Choroid plexus epithelial cell (primary cell): ENCODE measurements at places on chromosomes 5 and 9.

GRCh38 chr9:83920469-83920926, 734 bp downstream of the KIF27 start:
- peak; percentile 69 for DNase-seq

DNA sequence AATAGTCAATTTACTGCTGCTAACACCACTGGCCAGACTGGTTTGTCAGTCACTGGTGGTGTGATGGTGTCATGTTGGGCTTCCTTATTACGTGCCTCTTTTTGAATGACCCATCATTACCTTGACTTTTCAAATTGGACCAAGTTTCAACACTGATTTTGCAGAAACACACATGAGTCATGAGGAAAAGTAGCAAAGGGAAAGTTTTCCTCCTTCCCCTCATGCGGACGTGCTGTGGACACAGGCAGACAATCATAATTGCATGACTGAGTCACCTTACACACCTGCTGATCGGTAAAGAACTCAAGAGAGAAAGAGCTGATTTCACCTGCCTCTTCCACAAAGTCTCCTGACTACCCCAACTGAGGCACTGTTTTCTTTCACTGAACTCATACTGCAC, 324.5 kb downstream of the ARRDC3 start:
- DNase-seq = no peak

DNA sequence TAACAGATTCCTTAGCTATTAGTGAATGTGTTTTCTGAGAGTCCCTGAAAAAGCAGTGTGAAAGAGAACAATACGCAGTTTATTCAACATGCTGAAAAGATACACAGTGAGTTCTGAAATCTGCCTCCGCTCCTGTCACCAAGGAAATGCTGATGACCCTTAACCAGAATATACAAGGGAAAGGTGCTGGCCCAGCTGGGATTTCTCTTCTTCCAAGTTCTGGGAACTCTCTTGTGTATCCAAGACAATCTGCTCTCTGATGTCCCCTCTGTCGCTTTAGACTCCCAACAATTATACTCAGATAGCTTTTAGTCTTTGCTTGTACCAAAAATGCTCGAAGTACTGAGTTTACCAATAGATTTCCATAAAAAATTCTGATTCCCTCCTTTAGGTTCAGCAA, 214.9 kb downstream of the TMEM167A start:
- no peak for DNase-seq

- no peak for DNase-seq
Observed at GRCh38 chr5:147046281-147046680, 167.7 kb upstream of the PPP2R2B start.

DNA sequence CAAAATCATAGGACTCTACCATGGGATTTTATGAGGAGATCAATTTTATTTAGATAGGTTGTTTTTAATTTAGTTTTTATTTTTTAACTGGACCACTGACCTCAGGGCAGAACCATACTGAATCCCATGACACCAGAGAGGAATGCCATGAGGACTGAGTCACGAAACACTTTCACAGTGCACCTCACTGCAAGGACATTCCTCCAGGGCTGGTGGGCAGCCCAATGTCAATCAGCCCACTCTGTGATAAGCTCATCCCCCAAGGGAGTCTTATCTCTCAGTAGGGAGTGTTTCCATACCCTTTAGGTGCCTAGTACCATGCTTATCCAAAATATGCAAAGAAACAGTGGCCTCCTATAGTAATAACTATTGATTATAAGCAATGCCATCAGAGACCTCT, 224.5 kb upstream of the CDH6 start:
- peak; percentile 45 for DNase-seq

DNA sequence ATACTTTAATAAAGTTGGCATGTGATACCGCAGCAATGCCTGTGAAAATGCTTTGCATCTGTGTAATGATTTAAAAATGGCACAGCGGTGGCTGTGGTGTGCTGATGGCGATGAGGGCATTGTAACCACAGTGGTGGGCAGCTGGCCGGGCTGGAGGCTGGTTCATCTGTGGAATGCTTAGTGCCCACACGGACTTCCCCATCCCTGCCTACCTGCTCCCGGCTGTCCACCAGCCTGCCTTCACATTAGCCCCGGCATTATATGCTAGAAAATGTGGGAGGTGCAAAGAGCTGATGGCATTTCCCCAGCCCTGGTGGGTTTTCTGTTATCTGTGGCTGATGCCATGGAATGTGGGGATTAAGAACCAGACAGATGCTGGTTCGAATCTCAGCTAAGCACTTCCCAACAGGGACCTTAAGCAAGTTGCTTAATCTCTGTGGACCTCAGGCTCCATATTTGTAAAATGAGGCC, 2.9 kb upstream of the NDST1 start:
- no peak for DNase-seq

DNA sequence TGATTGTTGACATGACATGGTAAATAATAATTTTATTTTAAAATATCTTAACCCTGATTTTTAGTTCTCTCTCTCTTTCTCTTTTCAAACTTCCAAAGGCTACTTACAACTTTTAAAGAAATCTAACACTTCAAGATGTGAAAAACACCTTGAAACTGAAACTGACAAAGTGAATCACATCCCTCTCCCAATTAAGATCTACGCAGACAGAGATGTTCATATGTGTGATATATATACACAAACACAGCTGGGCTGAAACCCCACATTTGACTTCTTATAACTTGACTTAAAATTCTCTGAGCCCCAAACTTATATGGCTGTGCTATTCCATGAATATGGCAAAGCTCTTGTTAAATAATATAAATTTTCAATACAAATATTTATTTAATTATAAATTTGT, 261.2 kb upstream of the PTPRD start:
- DNase-seq = no peak

DNA sequence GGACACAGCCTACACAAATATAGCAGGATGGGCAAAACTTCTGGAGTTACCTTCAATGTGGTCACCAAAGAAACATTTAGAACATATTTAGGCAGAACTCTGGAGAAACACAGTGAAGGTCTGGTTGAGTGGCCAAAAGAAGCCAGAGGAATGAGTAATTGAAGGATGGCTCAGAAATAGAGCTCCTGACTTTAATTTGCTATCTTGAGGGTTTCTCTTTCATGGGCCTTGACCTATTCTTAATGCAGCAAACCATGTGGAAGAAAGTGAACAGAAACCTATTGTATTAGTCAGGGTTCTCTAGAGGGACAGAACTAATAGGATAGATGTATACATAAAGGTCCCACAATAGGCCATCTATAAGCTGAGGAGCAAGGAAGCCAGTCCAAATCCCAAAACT, 650.5 kb downstream of the ACTL7B start:
- DNase-seq = no peak

DNA sequence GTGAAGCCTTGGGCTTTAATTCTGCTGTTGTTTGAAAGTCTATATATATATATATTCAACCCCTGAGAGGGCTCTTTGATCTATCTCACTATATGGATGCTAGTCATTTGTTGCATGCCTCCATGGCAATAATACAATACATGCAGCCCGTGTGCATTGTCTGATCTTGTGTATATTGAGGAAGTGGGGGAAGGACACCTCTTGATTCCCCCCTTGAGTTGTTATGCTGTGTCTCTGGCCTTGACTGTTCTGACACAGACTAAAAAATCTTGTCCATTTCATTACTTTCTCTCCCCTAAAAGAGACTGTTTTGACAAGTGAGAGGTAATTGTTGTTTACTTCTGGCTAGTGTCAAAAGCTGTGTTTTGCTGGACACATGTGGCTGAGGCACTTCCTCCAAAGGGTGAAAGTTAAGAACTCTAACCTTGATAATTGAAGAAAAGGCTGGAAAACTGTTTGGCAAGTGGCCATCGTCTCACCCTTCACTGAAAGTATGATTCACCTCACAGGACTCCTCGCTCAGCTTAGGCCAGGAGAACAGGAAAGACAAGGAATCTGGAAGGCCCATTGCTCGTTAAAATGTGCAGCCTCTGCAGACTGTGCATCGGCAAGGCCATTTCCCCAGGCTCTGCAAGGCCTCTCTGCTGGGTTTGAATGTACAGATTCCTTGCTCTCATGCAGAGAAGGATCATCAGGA, 304.0 kb downstream of the PRELID2 start:
- DNase-seq = peak; percentile 82

GRCh38 chr9:120902569-120903535, 23.7 kb downstream of the TRAF1 start:
- DNase-seq = no peak

DNA sequence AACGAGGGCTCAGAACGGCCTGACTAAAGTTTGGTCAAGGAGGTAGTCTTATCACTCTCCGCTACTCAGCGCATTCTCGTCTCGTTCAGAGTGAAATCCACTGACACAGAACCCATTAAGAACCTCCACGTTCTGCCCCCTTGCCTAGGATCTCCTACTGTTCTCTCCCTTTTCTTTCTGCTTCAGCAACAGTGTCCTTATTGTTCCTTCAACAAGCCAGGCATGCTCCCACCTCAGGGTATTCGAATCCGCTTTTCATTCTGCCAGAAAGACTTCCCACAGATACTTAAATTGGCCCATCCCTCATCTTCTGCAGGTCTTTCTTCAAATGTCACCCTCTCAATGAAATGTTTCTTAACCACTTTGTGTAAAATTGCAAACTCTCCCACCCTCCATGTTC, 4.3 kb upstream of the ZNF354C start:
- no peak for DNase-seq

DNA sequence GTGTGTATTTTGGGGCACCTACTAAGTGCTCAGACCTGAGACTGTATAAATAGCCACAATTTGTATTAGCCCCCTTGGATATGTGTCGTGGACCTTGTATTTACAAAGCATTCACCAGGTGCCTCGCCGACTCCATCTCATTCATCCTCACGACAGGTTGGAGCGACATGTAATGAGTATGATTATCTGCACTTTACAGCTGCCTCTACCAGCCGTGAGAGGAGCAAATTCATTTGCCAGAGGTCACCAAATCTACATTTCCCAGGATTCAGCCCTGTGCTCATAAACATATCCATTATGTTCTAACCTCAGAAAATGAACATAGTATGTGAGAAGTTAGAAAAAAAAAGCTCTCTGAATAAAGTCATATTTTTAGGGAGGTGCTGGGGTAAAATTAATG, 167.4 kb downstream of the ZDHHC21 start:
- DNase-seq = no peak

DNA sequence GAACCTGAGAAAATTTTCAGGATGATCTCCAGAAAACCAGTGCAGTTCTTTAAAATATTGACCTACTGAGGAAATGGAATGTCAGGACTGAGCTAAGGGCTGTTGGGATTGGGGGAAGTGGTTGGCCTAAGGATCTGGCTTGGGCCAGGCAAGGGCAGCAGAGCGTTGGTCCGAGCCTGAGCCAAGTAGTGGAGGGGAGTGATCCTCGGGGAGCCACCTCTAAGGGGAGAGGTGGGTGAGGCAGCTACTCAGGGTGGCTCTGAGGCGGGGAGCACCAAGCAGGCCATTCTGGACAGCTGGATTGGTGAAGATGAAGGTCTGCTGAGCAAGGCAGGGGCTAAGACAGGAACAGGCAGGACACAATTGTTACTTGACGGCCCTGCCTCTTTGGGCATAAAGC, 11.5 kb downstream of the CAMK4 start:
- no peak for DNase-seq

GRCh38 chr5:160923411-160923810, 71.4 kb upstream of the ATP10B start:
- DNase-seq = no peak

GRCh38 chr5:138303372-138303771, 28.2 kb downstream of the CDC25C start:
- peak; percentile 56 for DNase-seq

GRCh38 chr5:59569158-59569557, 324.4 kb downstream of the PDE4D start:
- DNase-seq = no peak

- no peak for DNase-seq
Observed at GRCh38 chr9:132200706-132201105, 38.8 kb downstream of the NTNG2 start.
